Stimulated activated CD8-positive, alpha-beta memory T cell treated with anti-CD3 and anti-CD28 coated beads, Interleukin-7, amount 100 ng/mL, for 4 hours (primary cell): ENCODE measurements at places on chromosomes 12 and 14.

DNA sequence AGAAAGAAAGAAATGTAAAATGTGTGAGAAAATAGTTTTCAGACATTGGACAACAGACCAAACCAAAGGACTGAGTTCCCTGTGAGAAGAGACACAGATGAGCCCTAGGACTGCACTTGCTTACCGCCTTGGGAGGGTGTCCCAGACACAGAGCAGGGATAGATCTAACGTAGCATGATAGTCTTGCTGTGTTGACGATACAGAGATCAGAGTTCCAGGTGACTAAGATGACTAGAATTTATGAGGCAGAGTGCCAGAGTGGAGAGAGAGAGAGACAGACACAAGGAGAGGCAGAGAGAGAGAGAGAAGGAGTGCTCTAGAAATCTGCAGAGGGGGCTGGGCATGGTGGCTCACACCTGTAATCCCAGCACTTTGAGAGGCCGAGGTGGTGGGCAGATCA, 148.2 kb upstream of the LMNTD1 start:
- DNase-seq = no peak

DNA sequence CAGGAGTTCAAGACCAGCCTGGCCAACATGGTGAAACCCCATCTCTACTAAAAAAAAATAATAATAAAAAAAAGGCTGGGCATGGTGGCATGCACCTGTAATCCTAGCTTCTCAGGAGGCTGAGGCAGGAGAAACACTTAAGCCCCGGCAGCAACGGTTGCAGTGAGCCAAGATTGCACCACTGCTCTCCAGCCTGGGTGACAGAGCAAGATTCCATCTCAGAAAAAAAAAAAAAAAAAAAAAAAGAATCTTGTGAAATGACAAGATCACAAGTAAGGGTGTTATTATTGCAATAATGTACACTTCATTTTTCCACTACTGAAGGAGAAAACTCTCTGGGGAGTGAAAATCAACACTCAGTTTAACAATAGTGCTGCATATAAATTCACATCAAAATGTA, 8.8 kb upstream of the PTGR2 start:
- DNase-seq = no peak

- no peak for DNase-seq
Measured at GRCh38 chr12:106981788-106982187, 5.2 kb downstream of the MTERF2 start.

- DNase-seq = no peak
Measured at GRCh38 chr12:100574187-100575074, 947 bp downstream of the GAS2L3 start.

DNA sequence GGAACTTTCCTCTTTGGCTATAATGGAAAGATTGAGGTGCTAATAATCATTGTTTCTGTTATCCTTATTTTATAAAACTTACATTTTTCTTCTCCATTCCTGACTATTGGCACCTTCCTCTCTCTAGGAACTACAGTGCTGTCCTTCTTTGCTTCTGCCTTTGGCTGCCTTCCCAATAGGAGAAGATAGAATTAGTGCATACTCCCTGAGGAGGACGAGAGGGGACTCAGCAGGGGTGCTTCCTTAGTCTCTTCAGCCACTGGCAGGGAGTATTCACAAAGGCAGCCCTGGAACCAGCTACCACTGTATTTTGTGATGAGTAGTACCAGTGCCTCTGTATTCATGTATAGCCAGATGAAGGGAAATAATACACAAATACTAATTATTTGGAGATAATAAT, 208.5 kb downstream of the FOXG1 start:
- DNase-seq = no peak

GRCh38 chr12:114952573-114953271, 268.7 kb upstream of the TBX3 start:
- DNase-seq = no peak

DNA sequence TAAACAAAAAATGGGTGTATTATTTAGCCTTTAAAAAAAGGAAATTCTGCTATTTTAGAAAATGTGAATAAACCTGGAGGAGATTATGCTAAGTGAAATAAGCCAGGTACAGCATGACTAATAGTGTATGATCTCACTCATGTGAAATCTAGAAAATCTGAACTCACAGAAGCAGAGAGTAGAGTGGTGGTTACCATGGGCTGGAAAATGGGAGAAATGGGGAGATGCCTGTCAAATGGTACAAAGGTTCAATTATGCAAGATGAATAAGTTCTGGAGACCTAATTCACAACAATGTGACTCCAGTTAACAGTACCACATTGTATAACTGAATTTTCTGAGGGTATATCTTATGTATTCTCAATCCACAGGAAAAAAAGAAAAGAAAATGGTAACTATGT, 17.4 kb upstream of the LEMD3 start:
- no peak for DNase-seq

DNA sequence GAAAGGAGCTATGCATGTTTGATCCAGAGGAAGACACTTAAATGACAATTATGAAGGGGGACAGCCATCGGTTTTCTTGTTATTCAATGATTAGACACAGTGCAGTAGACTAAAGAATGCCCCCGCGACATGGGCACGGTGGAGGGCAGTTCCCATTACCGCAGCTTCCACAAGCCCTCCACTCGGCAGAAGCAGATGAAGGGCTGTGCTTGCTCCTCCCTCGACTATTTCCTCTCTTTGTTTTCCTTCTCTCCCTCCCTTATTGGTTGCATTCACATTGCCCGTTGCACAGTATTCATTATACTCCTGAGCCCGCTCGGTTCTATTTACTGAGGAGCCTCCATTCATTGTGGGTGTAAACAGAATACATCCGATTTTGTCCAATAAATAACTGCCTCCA, 138.8 kb upstream of the RASSF8 start:
- DNase-seq = no peak

GRCh38 chr14:61213920-61214319, 67.2 kb downstream of the TMEM30B start:
- DNase-seq = no peak

DNA sequence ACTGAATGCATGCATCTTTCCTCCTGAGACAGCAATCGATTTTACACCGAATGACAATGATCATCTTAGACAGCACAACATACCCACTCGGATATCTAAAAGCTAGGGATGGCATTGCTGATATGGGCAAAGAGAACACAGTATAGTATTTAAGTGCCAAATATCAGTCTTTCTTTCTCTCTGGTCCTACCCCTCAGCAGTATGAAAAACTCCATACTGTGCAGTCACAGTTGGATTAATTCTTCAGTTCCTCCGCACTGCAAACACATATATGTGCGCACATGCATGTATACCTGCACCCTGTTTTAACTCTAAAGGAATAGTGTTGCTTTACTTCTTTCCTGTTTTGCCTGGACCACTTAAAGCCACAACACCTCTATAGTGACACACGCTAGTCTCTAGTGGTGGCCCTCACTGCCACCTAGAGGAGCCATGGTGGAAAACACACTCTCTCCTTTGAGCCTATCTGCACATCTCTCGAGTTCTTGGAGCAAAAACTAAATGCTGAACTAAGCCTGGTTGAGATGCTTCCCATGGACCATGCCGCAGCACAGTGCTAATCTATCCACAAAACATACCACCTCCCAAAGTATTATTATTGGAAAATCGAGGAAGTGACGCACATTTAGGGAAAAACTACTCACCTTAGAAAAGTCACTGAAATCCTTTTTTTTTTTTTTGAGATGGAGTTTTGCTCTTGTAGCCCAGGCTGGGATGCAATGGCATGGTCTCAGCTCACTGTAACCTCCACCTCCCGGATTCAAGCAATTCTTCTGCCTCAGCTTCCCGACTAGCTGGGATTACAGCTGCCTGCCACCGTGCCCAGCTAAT, 11.9 kb downstream of the TMEM52B start:
- peak; percentile 15 for DNase-seq

DNA sequence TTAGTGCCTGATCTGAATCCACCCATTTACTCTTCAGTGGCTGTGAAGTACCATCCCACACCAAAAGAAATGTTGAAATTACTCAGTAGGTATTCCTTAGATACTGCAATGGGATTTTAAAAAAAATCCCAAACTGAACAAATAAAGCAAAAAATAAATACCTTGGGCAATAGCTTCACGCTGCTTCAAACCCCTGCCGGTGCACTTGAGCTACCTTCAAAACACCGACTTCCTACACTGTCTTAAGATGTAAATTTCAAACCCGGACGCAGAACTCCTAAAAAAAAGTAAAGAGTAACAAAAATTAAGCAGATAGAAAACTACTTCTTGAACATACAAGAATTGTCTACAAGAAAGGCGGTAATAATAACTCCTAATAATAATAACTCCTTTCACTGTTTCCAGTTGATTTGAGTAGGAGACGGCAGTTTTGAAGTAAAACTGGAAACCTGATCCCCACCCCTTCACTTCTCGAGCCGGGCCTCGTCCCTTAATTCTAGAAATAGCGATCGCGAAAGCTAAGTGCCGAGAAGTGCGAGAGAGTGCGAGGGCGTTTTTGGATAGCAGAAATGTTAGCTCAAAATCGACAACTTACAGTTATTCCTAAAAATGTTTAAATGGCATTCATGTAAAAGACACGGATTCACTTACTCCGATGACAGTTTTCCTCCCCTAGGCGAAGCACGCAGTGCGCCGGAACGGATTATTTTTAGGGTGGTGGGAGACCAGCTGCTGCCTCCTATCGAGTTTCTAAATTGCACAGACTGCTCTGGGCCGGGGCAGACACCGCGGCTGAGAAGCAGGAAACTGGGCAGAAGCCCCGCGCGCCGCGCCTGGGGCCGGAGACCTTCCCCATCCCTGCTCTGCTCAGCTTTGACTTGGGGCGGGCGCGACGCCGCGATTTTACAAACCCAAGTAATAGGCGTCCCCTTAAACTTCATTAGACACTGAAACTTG, at the start of gene ABCC9:
Gene ABCC9, minus strand, starts transcription at position 878 of the 957 bp plus-strand sequence. CDS start 4,752 bp downstream, outside the sequence.
- DNase-seq = no peak

DNA sequence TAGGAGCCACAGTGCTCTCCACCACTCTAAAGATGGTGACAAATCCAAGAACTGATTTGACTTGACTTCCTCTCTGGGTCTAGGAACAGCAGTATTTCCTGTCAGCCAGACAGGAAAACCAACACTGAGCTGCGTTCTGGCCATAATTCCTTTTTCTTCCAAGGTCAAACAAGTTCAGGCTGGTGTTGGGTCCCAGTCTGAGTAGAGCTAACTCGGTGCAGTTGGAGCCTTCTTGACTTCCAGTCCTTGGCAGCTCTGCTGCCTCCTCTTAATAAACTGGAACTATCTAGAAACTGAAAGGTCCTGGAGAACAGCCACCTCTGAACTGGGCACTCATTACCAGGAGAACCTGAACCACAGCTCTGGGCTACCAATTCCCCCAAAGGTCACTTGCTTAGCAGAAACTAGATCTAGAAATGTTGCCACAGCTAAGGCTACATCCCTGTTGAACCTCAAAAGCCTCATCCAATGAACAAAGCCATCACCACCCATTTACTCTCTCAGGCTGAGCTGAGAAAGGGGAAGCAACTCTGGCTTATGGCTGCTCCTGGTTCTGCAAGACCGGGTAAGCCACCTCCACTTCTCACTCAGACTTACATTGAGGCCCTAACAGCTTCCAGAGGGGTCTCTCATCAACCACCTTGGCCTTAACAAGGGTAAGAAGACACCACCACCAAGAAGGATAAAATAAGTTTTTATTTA, 27.7 kb downstream of the MAX start:
- DNase-seq = no peak

- no peak for DNase-seq
Measured at GRCh38 chr14:51697848-51698247, 46.1 kb downstream of the FRMD6 start.

- no peak for DNase-seq
Measured at GRCh38 chr14:24851837-24852236, 198.1 kb downstream of the STXBP6 start.

GRCh38 chr12:100324498-100324897, 32.4 kb upstream of the SLC17A8 start:
- DNase-seq = no peak

GRCh38 chr14:66105815-66106214, 380.4 kb upstream of the CCDC196 start:
- DNase-seq = no peak

- no peak for DNase-seq
Measured at GRCh38 chr12:1870998-1871917, 47.2 kb downstream of the CACNA2D4 start.

GRCh38 chr12:132886529-132887477, 602 bp downstream of the CHFR start:
- no peak for DNase-seq

- DNase-seq = no peak
Measured at GRCh38 chr14:23104591-23105347, at the start of gene CIROP. Gene CIROP, minus strand, starts transcription at chr14:23104989. Its CDS starts 69 bp downstream, at chr14:23104920.

- no peak for DNase-seq
Measured at GRCh38 chr12:27163894-27164293, 80.2 kb upstream of the STK38L start.

DNA sequence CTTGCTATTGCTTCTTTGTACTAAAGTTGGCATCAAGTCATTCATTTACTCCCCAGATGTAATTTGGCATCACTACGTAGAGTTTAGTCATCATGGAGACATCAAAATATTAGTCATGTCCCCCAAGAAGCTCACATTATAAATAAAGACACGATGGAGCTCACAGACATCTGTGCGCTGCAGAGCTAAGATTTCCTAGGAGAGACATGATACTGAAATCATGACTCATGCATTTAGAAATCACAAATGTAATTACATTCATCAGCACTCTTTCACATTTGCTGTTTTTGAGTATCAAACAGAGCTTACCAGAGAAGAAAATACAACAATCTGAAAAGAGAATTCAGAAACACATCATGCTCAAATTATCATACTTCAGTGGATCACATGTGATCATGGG, 169.8 kb downstream of the LRIG3 start:
- DNase-seq = no peak

GRCh38 chr12:53951577-53952334, 2.9 kb upstream of the HOXC12 start:
- no peak for DNase-seq

DNA sequence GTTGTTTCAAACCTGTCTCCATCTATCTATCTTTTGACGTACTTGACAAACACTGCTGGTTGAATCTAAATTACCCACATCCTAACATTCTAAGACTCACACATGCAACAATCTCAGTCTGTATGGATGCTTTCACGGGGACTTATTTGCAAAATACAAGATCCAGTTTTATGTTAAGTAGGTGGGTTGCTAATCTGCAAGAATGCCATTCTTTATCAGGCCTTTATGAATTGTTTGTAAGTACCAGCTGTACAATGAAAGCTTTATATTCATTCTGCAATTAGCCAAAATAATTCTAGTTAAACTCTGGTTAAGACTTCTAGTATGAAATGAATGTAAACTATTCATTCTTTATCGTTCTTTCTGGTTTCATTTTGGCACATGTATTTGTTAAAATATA, 135.1 kb downstream of the NAV3 start:
- no peak for DNase-seq

DNA sequence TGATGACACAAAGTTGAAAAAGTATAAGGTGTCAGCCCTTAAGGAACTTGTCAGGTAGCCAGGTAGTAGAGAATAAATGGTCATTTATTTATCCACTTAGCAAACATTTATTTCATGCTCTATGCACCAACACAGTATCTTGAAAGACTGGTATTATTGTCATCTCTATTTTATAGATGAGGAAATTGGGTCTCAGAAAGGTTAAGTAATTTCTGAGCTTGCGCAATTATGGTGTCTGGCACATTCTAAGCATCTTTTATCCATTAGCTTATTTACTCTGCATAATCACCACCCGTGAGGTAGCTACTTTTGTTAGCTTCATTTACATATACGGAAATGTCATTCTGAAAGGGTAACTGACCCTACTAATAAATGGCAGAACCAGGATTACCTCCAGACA, 2.5 kb upstream of the UTP20 start:
- DNase-seq = no peak

- DNase-seq = peak; percentile 21
Measured at GRCh38 chr14:102362084-102362483, 606 bp downstream of the CINP start.

- no peak for DNase-seq
Measured at GRCh38 chr14:59687663-59688062, 111.1 kb upstream of the CCDC175 start.

- no peak for DNase-seq
Measured at GRCh38 chr12:111445726-111446581, 40.2 kb downstream of the SH2B3 start.
